ENCODE measurements at places on chromosomes 2 and 18. TPM values are rescaled to one million over a fixed set of nuclear protein-coding genes. Genes with fewer than 3 reads are reported as not detected.

The SOX11 gene
- polyA plus RNA-seq, result 3.4 TPM

The SLC5A7 gene
- 0.12 TPM for polyA plus RNA-seq

The ANKRD53 gene
- 0.29 TPM for polyA plus RNA-seq

The TNFAIP6 gene
- 0.58 TPM for polyA plus RNA-seq

The SCYGR7 gene
- polyA plus RNA-seq, result not detected

DNA sequence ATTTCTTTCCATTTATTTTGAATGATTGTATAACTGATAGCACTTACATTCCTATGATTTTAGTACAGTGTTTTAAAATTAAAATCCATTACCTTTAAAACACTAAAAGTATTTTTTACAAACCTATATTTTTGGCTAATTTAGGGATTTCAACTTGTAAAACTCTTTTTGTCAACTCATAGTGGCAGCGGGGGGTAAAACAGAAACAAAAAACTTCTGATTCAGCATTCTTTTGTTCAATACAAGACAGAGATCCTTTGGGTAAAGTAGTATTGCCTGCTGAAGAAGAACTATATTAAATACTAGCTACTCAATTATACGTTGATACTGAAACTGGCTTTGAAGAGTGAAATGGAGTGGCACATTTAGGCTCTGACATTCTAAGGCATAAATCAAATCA lies 437.4 kb upstream of the CDH19 start:
- H3K36me3 ChIP-seq, result no peaks in the 10 kb centered on the region
- H3K4me3 ChIP-seq, result no peak overlapping the region
- no peaks in the 10 kb centered on the region for H3K27me3 ChIP-seq
- H3K27ac ChIP-seq, result no peak overlapping the region

DNA sequence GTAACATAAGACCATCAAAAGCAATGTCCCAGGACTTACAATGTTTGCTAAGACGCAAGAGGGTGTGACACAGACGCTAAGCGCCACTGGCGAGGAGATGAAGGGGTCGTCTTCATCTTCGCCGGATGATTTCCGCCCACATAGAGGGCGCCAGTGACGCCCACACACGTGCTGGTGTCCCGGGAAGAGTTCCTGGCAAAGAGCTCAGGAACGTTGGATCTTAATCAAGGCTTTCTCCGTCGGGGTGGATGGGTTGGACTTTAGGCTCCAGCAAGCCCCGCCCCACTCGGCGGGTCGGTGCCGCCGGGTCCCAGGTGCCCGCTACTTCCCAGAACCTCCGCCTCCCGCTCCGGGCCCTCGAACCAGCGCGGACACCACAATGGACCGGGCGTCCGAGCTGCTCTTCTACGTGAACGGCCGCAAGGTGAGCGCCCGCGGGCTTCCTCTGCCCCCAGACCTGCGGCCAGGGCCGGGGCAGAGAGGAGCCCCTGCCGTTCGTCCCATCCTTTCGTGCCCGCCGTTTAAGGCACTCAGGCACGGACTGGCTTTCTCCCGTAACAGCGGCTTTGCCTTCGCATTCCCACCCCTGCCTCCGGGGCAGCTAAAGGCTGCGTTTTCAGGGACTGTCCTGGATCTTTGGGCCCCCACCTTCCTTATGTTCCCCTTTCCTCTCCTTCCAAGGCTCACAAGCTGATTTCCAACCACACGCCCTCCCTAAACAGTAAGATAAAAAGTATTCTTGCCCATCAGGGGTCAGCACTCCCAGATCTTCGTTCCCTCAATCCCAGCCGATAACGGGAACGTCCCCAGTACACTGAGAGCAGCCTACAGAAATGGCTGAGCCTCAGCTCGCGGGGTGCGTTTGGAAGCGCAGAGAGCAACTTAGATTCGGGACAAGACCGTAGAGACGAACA lies at the start of gene AOX1:
AOX1 (plus strand) TSS at position 285 of the 914 bp plus-strand sequence; CDS start at position 380, 95 bp downstream.
- H3K27ac ChIP-seq, result no peak within 1 kb of the TSS
- peak; percentile 49 for DNase-seq
- no peaks in the 10 kb centered on the region for H3K4me1 ChIP-seq
- H3K4me3 ChIP-seq, result peak within 1 kb of the TSS; percentile 26
- peaks cover 5% of the 10 kb centered on the region for H3K36me3 ChIP-seq
- H3K27me3 ChIP-seq, result no peaks in the 10 kb centered on the region

GRCh38 chr18:56444201-56444600 lies 194.2 kb downstream of the TXNL1 start:
- H3K27me3 ChIP-seq, result no peaks in the 10 kb centered on the region
- no peak for DNase-seq
- no peak overlapping the region for H3K27ac ChIP-seq

DNA sequence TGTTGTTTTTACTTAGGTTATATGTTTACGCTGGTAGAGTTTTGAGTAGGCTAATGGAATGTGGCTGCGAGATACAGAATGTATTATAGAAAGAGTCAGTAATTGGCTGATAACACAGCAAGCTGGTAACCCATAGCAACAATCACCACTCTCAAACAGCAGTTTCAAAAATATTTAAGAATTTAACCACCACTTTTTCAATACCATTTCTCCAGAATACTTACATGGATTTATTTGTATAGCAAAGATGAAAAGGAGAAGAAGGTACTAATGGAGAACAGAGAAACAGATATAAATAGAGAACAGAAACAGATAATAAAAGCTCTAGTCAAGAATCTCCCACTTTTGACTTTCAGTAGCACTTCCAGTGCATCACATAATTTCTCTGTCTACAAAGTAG lies 188.3 kb upstream of the SLC39A10 start:
- no peak overlapping the region for H3K27ac ChIP-seq
- no peaks in the 10 kb centered on the region for H3K36me3 ChIP-seq
- H3K4me3 ChIP-seq, result no peak overlapping the region
- no peak for DNase-seq
- H3K4me1 ChIP-seq, result no peaks in the 10 kb centered on the region

- H3K27me3 ChIP-seq, result no peaks in the 10 kb centered on the region
- H3K27ac ChIP-seq, result no peak overlapping the region
- H3K4me3 ChIP-seq, result no peak overlapping the region
- DNase-seq, result no peak
Observed at GRCh38 chr2:136962105-136962725, 196.9 kb downstream of the THSD7B start.

GRCh38 chr2:29485631-29486030 lies 370.4 kb downstream of the CLIP4 start:
- H3K36me3 ChIP-seq, result no peaks in the 10 kb centered on the region
- H3K27me3 ChIP-seq, result no peaks in the 10 kb centered on the region
- peak overlapping the region; percentile 9 for H3K4me3 ChIP-seq
- no peak for DNase-seq

DNA sequence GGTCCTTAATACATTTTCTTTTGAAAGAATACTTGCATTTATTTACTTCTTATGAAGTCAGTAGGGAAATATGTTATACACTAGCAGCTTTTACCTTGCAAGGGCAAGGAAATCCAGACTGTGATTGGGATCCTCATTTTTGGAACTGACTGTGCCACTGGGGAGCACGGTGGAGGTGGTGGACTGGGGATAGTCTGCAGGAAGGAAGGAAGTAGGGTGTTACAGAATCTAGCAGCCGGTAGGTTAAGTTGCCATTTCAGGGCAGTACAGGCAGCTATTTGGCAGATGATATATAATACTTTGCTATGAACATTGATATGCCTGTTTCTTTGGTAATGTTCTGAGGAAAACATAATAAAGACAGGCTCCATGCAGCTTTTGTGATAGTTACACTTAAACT lies 238.3 kb downstream of the PHLPP1 start:
- H3K27me3 ChIP-seq, result no peaks in the 10 kb centered on the region
- H3K4me3 ChIP-seq, result no peak overlapping the region
- no peaks in the 10 kb centered on the region for H3K4me1 ChIP-seq
- peaks cover 3% of the 10 kb centered on the region for H3K36me3 ChIP-seq
- no peak overlapping the region for H3K27ac ChIP-seq

Measured in SK-N-SH (cell line).